Lung (tissue), 17 donors: ENCODE measurements at places on chromosomes 7 and 10.

- DNase-seq: no peak
Observed at GRCh38 chr10:118752409-118752808, 2.4 kb downstream of the CACUL1 start.

DNA sequence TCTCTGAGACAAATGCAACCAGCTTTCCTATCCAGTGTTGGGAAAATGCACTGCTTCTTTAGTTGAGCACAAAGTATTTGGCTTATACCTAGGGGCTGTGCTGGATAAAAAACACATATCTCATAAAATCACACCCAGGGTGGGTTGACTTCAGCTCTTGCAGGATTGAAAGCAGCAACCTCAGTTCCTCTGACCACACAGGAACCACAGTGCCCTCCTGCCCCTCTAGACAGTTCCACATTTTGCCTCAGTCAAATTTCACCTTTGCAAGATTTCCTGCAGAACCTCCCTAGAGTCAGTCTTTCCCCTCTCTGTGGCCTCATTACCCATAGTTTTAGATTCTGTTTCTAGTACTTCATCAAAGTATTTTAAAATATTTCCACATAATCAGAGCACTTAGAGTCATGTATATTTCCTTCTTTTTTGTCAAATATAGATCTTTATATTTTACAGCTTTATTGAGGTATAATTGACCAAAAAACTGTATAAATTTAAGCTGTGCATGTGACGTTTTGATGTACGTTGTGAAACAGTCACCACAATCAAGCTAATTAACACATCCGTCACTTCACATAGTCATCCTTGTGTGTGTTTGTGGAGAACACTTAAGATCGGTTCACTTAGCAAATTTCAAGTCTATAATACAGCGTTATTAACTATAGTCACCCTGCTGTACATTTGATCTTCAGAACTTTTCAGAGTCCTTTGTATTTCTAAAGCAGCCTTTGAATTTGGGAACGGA is 37.0 kb upstream of the EGR2 start:
- no peak for DNase-seq

DNA sequence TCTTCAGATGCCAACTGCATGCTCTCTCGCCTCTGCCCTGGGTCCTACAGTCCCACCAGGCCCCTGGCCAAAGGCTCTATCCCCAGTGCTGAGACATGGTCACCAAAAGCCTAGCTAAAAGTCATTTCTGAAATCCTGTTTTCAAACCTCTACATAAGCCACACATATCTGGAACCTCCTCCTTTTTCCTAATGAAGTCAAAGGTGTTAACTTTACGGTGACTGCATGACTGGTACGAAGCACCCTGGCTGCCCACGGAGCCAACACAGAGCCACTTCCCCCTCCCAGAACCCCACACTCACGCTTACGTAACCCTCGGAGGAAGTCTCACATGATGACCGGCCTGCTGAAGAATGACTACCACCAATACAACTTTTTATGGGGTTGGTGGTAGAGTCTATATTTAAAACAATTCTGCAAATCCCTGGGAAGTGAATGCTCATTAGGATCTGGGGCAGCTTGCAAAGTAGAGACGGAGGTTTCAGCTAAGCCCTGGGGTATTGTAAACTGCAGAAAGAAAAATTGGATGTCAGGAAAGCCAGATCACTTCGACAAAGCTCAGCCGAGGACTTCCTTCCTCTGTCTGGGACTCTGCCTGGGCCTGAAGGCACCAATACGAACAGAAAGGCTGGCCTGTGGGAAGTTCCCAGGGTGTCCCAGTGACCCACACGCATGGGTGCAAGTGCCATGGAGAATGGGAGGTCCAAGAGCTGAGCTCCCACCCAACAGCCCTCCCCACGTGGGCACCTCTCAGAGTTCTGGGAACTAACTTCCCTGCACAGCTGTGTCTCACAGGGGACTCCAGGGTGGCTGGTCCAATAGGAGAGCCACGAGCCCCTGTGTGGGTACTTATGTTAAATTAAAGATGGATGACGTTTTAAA is 50.7 kb downstream of the PDGFA start:
- DNase-seq: peak; percentile 39

GRCh38 chr10:130025811-130026485 is 61.9 kb upstream of the EBF3 start:
- DNase-seq: peak; percentile 35
